Tibial nerve (tissue), 4 donors: ENCODE measurements at places on chromosomes 2 and 18. TPM values are rescaled to one million over a fixed set of nuclear protein-coding genes. Genes with fewer than 3 reads are reported as not detected.

The CD8A gene
- not detected for total RNA-seq

GRCh38 chr2:198106621-198107385, 302.4 kb downstream of the PLCL1 start:
- no peak for DNase-seq

GRCh38 chr2:105800036-105800713, 55.5 kb downstream of the NCK2 start:
- DNase-seq, result no peak

The RAX gene
- not detected for total RNA-seq

The SMAD7 gene
- 56.8 TPM for total RNA-seq

- no peak for DNase-seq
Observed at GRCh38 chr2:154849482-154849881, 151.0 kb downstream of the KCNJ3 start.

The FOXI3 gene
- total RNA-seq, result not detected

The FABP1 gene
- not detected for total RNA-seq

DNA sequence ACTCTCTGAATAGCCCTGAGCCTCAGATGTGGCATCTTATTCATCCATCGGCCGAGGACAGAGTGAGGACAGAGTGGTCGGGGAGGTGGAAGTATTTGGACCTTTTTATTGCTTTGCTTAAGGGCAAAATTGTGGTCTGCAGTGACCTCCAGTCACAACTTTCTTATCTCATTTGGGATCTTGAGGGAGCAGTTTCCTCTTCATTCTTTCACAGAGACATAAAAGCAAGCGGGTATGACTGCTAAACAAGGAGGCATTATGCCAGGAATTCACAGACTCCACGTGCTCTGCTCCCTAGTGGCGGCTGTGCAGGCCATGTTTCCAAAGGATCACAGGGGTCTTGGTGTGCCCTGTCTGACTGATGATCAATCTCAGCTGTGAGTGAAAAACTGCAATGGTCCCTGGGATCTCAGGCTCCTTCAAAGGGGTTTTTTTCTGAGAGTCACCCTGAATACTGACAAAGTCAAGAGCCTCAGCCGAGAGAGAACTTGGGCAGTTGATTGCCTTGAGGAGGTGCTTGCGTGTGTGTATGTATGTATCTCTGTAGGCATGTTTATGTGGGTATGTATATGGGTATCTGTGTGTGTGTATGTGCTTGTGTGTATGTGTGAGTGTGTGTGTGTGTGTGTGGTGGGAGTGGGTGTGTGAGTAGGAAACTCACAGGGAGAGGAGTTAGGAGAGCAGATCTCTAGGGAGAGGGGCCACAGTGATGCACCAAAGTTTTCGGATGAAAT, 47.7 kb downstream of the RAPGEF4 start:
- no peak for DNase-seq

GRCh38 chr2:226644399-226644865, 155.2 kb downstream of the IRS1 start:
- DNase-seq, result no peak

The MOGAT1 gene
- total RNA-seq, result not detected

The ALPI gene
- not detected for total RNA-seq
